ENCODE measurements at places on chromosomes 4 and X.

GRCh38 chr4:162727766-162728165, 438.9 kb downstream of the NAF1 start:
- DNase-seq = no peak

- no peak for DNase-seq
Measured at GRCh38 chr4:170671171-170671570, 581.4 kb upstream of the AADAT start.

DNA sequence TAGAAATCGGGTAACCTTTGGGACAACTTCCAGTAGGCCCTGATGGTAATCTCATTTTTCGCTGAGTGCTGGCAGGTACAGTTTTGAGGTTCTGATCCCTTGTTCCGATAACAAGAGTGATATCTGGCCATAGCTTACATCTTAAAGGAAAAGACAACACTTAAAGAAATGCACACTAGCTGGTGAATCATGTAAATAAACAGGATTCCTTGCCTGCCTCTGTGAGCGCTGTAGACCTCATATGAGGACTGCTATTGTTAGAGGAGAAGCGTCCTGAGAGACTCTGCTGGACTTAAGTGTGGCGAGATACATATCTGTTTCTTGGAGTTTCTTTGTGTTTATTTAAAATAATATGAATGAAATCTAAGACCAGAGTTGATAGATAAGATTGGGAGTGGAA, 149.3 kb upstream of the SLC4A4 start:
- no peak for DNase-seq

GRCh38 chrX:6029014-6029413, 199.7 kb downstream of the NLGN4X start:
- no peak for DNase-seq

DNA sequence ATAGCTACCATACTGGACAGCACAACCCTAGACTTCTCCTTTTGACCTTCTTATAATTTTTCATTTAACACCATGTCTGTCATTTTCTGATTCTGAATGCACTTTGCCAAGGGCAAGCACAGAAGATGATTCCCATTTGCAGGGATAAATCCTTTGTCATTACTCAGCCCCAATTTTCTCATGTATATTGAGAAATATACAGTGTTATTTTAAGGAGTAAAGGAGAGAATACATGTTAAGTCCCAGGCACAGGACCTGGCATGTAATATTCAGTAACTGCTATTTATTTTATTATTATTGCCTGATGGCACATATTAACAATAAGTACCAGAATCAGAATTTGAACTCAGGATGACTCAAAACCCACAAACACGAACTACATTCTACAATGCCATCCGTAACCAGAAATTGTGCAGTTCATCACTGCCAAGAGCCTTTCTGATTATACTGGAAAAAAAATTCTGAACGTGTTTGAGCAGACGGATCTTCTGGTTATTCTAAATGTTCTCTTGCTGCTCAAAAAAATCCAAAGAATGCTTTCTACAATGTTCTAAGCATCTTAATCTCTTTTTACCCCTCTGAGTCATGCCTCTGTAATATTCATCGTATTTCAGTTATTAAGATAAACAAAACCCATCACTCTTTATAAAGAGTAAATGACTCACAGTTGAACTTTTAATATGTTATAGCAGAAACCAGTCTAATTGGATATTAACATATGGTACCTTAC, 170.0 kb downstream of the MID1 start:
- DNase-seq = no peak

GRCh38 chrX:136495043-136495442, 2.3 kb upstream of the HTATSF1 start:
- no peak for DNase-seq

DNA sequence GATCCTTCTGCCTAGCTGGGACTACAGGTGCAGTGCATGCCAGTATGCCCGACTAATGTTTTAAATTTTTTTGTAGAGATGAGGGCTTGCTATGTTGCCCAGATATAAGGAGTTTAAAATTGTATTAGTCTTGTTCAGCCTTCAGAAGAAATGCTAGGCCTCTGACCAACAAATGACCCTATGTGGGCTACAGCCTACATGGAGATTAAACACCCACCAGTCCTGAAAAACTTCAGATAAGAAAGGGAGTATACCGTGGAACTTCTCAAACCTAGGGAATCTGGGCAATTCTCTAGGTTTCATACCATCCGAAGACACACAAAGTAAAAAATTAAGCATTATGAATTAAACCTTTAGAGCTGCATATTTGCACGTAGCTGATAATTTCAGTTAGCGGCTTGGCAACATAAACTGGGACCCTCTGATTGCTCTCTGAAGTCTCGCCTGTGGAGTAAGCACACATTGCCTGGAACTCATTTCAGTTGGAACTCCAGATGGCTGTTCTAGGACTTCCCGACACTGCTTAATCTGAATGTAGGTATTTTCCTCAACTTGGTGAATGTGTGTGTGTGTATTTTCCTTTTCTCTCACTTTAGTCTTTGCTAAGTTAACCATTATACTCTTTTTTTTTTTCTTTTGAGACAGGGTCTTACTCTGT, 33.0 kb downstream of the MOB1B start:
- DNase-seq = no peak

DNA sequence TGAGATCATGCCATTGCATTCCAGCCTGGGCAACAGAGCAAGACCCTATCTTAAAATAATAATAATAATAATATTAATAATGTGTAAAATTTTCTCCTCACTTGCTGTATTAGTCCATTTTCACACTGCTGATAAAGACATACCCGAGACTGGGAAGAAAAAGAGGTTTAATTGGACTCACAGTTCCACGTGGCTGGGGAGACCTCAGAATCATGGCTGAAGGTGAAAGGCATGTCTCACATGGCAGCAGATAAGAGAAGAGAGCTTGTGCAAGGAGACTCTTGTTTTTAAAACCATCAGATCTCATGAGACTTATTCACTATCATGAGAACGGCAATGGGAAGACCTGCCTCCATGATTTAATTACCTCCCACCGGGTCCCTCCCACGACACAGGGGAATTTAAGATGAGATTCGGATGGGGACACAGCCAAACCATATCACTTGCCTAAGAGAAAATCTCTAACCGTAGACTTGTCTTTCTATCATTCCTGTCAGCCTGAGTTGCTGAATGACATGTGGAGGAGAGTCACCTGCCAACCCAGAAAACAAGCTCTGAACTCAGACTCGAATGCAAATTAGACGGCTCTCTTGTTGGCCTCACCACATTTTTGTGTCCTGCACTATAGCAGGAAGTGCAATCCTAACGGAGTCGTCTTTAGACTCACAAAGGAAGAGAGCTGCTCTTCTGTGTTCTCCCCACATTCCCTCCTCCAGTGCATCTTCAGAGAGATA, 51.9 kb upstream of the DCTD start:
- DNase-seq = no peak

- no peak for DNase-seq
Measured at GRCh38 chrX:39504850-39505259, 592.9 kb downstream of the BCOR start.

GRCh38 chr4:102547973-102548372, 46.8 kb downstream of the NFKB1 start:
- no peak for DNase-seq

- DNase-seq = no peak
Measured at GRCh38 chr4:169238445-169238844, 32.3 kb downstream of the SH3RF1 start.

GRCh38 chr4:84632092-84632491, 49.2 kb downstream of the CDS1 start:
- no peak for DNase-seq

- no peak for DNase-seq
Measured at GRCh38 chr4:78584863-78585547, 33.4 kb downstream of the ANXA3 start.

DNA sequence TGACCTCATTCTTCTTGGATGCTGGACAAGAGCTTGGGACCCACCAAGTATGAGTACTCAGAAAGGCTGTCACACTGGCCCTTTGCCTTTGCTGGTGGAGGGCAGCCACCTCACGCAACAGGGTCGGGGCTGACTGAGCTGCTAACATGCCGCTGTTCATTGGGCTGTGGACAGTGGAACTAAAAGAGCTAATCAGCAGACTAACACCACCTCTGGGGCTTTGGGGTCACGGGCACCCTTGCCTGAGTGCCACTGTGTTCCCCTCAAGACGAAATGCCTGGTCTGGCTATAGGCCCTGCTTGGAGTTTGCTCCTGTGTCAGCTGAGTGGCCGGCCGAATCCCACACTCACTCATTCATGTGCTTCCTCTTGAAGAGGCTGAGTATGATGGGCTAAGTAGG, 559.6 kb downstream of the SPRY1 start:
- DNase-seq = no peak

GRCh38 chrX:13189380-13189779, 130.5 kb downstream of the ATXN3L start:
- no peak for DNase-seq

GRCh38 chrX:96176921-96177320, 507.7 kb upstream of the DIAPH2 start:
- no peak for DNase-seq

GRCh38 chr4:67092351-67092750, 453.0 kb downstream of the CENPC start:
- DNase-seq = no peak

DNA sequence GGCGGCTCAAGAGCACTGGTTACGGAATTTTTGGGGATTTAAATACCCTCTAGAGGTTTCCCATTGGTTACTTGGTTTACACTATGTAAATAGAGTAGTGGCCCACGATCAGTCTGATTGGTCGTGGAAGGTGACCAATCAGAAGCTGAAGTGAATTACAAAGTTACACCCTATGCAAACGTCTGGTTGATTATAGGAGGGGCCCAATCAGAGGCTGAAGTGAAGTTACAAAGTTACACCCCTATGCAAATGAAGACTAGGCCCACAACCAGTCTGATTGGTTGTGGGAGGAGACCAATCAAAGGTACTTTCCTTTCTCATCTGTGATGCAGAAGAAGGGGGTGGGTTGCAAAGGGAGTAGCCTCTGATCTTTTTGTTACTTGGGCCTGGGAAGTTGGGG, 45.1 kb upstream of the HSD17B10 start:
- DNase-seq = no peak

DNA sequence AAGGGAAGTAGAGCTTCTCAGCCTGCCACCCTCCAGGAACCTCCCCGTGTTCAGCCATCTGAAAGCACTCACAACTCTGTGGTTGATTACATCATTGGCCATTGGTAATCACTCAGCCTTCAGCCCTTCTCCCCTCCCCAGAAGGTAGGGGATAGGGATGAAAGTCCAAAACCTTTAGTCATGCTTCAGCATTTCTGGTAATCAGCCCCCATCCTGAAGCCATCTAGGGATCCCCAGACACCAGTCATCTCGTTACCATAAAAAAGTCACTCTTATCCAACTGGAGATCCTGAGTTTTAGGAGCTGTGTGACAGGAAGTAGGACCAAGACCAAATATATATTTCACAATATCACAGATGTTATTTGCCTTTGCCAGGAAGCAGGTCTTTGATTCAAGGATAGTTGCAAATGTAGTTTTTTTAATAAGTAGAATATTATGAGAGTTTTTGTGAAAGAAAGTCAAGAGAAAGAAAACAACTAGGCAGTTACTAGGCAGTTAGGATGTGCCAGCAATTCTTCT, 364.6 kb upstream of the NOCT start:
- DNase-seq = no peak

DNA sequence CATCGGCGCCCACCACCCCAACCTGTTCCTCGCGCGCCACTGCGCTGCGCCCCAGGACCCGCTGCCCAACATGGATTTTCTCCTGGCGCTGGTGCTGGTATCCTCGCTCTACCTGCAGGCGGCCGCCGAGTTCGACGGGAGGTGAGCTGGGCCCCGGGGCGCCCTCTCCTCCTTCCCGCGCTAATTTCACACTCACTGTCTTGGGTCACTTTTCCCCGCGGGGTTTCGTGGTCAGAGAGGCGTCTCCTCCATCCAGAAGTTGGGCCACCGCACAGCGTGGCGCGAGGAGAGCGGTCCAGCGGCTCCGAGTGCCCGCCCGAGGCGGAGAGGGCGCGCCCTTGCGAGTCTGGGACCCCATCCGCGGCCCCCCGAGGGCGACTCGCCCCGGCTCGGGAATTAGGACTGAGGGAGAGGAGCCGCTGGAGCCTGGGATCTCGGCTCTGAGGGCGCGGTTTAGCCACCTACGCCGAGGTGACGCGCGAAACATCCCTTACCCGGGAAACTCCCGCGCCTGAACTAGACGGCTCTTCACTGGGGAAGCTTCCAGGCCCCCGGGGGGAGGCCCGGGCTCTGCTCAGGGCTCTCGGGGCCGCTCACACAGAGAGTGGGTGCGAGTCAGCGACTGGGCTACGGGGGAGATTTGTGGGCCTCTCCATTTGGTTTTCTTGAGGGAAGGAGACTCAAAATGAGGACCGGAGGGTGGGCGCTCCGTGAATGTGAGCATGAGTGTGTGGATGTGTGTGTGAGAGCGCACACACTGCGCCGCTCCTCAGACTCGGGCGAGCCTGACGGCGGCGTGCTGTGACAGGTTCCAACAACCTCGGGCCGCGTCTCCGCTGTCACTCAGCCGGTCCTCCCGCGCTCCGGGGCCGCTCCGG, 551 bp downstream of the NPNT start:
- DNase-seq = no peak

GRCh38 chr4:87321888-87322287, 794 bp downstream of the HSD17B13 start:
- no peak for DNase-seq

GRCh38 chr4:138297743-138298405, 55.7 kb upstream of the SLC7A11 start:
- DNase-seq = no peak

- no peak for DNase-seq
Measured at GRCh38 chrX:40199704-40200103, 101.9 kb upstream of the BCOR start.

DNA sequence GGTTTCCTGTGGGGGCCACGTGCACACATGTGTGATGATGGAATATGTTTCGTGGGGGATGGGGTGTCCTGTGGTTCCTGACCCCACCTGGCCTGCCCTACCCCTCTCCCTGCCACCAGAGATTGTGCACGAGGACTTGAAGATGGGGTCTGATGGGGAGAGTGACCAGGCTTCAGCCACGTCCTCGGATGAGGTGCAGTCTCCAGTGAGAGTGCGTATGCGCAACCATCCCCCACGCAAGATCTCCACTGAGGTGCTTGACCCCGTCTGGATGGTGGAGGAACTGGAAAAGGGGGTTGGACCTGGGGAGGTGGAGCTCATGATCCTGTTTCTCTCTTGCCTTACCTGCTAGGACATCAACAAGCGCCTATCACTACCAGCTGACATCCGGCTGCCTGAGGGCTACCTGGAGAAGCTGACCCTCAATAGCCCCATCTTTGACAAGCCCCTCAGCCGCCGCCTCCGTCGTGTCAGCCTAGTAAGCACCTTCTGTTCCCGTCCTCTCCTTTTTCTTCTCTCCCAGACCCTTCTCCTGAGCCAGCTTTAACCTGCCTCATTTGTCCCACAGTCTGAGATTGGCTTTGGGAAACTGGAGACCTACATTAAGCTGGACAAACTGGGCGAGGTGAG, 5.9 kb downstream of the CDK16 start:
- DNase-seq = no peak

GRCh38 chrX:70013466-70014381, 36.0 kb downstream of the AWAT2 start:
- no peak for DNase-seq

- no peak for DNase-seq
Measured at GRCh38 chr4:162727232-162727631, 439.5 kb downstream of the NAF1 start.

- no peak for DNase-seq
Measured at GRCh38 chrX:11504234-11504633, 161.5 kb downstream of the ARHGAP6 start.

GRCh38 chrX:129647418-129648410, 7.0 kb downstream of the APLN start:
- no peak for DNase-seq

GRCh38 chrX:106331606-106332005, 163.5 kb downstream of the PWWP3B start:
- DNase-seq = no peak
